Left hindlimb (tissue), 1 donor: ENCODE measurements at places on chromosomes 16 and 17.
A peak's percentile ranks its signal among the peaks of the same experiment; 100 is the strongest.

- no peak for DNase-seq
These were observed 14.8 kb upstream of the CNEP1R1 start for GRCh38 chr16:50010212-50010611.

DNA sequence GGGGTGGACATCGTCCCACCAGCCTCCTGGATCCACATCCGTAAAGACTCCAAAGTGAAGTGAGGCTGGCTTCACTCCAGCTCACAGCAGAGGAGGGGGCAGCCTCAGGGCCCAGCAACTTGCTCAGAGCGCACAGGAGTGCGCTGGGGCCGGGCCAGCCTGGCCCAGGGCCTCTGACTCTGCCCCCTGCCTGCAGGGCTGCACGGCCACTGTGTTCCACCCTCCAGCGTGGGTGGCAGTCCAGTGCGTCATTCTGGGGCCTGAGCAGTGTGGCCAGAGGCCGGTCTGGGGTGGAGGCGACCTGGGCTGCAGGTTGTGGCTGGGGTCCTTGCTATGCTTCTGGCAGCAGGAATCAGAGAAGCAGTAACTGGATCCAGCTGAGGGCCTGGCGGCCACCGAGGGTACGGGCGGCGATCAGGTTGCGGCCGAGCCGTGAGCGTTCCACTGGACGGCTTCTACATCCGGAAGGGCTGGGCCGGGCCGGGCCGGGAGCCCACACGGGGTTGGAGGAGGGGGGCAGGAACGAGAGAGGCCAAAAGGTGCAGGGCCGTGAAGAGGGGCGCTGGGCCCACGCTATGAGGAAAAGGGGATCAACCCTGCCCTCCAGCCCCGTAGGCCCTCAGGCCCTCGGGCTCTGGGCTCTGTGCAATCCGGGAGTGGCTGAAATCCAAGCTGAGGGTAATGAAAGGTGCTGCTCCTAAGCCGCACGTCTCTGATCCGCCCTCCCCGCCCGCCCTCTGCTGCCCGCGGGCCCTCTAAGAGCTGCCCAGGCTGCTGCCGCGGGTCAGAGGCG, at the start of gene FSCN2:
Gene FSCN2, plus strand, starts transcription at position 787 of the 793 bp plus-strand sequence. CDS start 155 bp downstream, outside the sequence.
- DNase-seq, result peak; percentile 58

DNA sequence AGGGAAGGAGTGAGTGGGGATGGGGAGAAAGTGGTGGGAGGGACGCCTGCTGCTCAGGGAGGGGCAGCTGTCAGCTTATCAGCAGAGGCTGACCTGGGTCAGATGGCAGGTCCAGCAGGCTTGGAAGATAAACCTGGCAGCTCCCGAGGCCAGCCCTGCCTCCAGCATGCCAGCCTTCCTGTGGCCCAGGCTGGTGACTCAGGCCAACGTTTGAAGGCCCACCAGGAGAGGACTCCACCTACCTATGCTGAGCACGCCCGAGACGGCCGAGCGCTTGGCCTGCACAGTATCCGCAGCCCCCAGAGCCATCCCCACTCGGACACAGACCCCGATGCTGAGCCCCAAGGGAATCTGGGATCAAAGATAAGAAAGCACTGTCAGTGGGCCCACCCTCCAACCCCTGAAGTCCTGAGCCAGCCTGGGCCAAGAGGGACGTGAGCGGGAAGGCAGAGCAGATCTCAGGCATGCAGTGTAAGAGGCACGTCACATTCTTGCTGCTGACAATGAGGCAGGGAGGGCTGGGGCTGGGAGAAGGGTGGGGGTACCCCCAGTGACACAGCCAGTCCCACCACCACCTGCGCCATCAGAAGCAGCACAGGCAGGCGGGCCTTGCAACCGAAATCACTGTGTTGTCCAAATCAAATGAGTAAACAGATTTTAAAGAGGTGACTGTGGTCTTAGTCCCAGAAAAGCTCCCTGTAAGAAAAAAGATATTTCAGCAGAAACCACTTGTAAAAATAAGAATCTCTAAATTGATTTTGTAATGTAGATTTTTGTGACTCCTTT, 12.4 kb downstream of the SLC47A2 start:
- DNase-seq, result no peak

GRCh38 chr16:17965133-17965900, 371.2 kb downstream of the NPIPA8 start:
- no peak for DNase-seq

- peak; percentile 53 for DNase-seq
These were observed 580 bp downstream of the TANC2 start for GRCh38 chr17:62966426-62967204.

GRCh38 chr16:49543631-49543946, 170.0 kb downstream of the C16orf78 start:
- DNase-seq, result no peak

DNA sequence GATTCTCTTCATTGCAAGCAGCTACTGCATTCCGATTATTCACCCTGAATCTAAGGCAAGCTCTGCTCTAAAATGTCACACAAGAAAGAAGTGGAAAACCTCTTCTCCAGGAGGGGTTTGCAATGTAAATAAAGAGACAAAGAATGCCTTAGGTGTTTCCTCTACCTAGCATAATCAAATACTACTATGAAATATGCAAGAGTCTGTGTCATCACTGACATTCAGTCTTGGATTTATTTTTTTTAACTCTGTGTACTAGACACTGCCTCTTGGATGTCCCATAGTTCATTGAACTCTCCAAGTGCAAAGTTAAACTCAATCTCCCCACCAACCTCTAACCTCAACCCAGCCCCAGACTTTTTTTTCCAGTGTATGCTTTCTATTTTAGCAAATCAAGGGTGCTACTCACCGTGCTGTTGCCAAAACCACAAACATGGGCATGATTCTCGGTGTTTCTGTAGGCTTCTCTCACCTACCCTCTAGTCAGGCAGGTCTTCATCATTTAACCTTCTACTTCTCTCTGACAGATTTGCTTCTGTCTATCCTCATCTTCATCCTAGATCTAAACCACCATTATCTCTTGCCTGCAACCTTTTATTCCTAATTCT, 329.1 kb downstream of the CDH13 start:
- DNase-seq, result no peak

DNA sequence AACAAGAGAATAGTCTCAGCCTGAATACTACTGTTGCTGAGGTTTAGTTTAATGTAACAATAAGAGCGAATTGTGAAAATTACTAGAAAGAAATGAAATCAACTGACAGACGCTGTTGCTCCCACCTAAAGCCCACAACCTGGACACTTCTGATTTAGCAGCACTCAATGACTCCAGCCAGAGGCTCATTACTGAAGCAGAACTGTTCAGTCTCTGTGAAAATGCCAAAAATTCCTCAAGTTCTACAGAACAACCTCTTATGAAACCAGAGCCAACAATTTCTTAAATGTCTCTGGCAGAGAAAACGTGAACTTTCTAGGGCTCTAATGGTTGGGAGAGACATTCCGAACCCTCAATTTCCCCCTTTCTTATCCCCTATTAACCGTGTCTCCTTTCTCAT, 9.9 kb downstream of the PSME3IP1 start:
- no peak for DNase-seq

GRCh38 chr17:75996665-75997590, 3.7 kb upstream of the CDK3 start:
- DNase-seq, result peak; percentile 65

DNA sequence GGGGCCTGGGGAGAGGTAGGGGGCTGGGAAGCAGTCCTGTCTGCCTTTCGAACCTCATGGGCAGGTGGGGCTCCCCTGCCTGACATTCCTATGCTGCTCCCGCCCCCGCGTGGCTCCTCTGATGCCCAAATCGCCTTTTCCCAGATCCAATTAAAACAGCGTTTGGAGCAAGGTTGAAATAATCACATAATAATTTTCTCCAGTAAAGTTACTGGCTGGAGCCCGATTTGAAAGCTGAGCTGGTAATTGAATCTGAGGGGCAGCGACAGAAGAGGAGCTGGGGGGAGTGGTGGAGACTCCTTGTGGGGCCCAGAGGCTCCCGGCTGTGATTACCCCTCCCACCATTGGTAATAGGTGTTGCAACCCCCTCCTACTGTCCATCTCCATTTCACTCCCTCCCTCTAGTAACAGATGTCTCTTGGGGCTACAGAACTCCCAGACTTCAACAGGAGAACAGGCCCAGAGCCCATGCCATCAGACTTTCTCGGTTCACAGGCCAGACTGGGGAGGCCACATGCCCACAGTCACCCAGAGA, 38.9 kb upstream of the C1QL1 start:
- DNase-seq, result no peak

DNA sequence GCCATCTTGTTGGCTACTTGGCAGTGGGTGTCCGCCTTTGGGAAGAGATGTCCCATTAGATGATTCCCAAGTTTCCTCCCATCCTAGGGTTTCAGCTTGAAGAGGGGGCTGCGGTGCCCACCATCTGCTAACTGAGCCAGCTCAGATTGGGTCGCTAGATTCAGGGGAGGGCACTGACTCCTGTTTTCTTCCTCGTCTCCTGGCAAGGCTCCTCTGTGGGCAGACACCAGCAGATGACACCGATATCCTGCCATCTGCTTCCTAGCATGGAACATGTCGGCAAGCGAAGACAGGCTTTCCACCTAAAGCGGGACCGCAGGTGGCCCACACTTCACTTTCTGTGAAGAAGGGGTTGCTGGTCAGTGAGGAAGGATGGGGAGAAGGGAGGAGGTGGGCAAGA, 27.3 kb downstream of the C17orf75 start:
- DNase-seq, result no peak

DNA sequence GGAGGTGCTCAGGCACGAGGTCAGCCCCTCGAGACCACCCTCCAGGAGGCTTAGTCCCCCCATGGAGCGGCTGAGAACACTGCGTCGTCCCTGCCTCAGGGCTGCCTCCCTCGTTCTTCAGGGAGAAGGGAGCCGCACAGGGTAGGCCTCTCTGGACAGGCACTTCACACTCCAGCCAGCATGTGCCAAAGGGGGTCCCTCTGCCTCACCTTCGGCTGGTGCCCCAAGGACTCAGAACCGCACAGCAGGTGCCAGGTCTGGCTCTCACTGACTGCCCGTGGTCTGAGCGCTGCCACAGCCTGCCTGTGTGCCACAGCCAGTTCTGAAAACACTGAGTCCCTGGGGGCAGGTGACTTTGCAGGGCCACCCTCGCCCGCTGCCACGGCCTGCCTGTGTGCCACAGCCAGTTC, 7.1 kb downstream of the P2RX5 start:
- DNase-seq, result no peak

- no peak for DNase-seq
These were observed 14.0 kb upstream of the CCL5 start for GRCh38 chr17:35894206-35894605.

DNA sequence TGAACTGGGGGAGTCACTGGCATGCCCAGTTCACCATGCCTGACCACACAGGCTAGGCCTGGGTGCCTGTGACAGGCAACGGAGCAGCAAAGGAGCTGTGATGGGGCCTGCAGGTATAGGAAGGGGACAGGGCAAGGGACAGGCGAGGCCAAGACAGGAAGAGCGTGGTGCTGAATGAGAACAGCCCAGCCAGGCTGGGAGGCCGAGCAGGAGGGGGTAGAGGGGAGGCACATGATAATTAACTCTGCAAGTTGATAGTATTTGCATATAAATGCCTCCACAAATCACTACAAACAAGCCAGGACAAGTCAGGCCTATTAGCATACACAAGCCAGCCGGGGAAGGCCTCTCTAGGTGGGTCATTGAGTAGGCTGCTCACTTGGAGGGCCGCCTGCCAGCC, 7.8 kb downstream of the ZFHX3 start:
- peak; percentile 16 for DNase-seq

DNA sequence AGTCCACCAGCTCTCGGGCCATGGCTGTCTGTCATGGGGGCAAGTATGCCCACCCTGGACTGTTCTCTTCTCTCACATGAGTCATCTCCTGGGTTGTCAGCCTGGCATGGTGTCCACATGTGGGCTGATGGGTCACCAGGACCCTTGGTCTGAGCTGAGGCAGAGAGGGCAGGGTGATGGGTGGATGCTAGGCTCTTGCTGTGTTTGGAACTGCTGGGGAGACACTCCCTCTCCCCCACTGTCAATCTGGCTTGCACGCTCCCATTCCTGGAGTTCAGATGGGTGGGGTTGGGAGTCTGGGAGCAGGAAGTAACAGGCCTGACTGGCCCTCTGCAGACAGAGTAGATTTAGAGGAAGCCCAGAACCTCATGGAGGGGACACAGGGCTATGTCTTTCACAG, 28.9 kb downstream of the KSR1 start:
- no peak for DNase-seq

GRCh38 chr17:7477392-7478275, 1.8 kb downstream of the ZBTB4 start:
- DNase-seq, result peak; percentile 70

DNA sequence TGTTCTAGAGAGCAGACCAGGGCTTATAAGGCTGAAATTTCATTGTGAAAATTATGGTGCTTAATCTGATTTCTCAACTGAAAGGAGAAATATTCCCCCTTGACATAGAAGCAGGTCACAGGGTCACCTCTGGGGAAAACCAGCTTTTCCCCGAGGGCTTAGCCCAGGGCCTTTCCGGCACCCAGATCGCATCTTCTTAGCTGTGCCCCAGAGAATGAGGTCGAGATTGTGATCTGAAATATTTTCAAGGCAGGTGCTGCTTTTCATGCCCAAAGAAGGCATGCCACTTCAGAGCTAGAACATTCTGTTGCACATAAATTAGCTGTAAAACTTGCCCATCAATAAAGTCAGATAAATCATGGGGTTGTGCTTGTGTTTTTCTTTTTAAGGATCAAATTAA, 25.4 kb upstream of the ARHGAP17 start:
- no peak for DNase-seq

DNA sequence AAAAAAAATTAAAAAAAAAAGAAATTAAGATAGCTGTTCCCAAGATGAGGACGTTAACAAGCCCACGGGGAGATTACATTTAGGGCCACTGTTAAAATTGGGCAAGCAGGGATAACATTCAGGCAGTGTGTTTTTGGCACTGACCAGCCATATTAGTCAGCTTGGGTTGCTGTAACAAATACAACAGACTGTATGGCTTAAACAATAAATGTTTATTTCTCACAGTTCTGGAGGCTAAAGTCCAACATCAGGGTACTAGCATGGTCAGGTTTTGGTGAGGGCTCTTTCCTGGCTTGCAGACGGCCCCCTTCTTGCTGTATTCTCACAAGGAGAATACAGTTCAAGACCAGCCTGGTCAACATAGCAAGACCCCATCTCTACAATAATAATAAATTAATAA, 31.3 kb downstream of the ARSG start:
- no peak for DNase-seq

GRCh38 chr17:12316021-12316420, 295.3 kb downstream of the MAP2K4 start:
- DNase-seq, result no peak

- DNase-seq, result no peak
These were observed 12.7 kb upstream of the HERPUD1 start for GRCh38 chr16:56919099-56919800.

GRCh38 chr17:80992948-80993624, 1.4 kb downstream of the CHMP6 start:
- DNase-seq, result peak; percentile 30

DNA sequence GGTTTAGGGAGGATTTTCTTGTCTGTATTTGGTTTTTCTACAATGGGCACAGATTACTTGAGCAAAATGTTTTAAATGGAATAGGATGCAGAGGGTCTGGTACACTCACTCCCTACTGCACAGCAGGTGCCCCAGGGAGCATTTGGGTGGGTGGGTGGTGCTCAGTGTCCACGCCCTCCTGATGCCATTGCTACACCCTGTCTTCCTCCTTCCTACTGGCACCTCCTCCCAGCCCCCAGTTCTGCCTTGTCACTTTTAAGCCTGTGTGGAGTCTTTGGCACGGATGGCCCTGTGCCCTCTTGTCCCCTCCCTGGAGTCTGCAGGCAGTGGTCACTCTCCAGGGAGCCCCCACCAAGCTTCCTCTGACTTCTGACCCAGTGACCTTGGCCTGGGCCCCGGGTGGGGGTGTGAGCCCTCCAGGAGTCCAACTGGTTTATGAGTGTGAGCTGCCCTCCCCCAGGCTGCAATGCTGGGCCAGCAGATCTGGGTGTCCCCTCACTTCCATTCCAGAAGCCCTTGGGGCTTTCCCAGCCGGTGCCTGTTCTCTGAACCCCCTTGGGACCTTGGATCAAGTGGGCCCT, 15.5 kb downstream of the LLGL2 start:
- DNase-seq, result no peak
